ENCODE measurements at places on chromosomes 5 and 9.
A peak's percentile ranks its signal among the peaks of the same experiment; 100 is the strongest.

- peak; percentile 81 for DNase-seq
These were observed 405.4 kb upstream of the ACTBL2 start for GRCh38 chr5:57887851-57888621.

- DNase-seq, result peak; percentile 75
These were observed 28.3 kb upstream of the NIPAL4 start for GRCh38 chr5:157431544-157432200.

GRCh38 chr9:70566066-70566465 lies 151.6 kb upstream of the KLF9 start:
- no peak for DNase-seq

DNA sequence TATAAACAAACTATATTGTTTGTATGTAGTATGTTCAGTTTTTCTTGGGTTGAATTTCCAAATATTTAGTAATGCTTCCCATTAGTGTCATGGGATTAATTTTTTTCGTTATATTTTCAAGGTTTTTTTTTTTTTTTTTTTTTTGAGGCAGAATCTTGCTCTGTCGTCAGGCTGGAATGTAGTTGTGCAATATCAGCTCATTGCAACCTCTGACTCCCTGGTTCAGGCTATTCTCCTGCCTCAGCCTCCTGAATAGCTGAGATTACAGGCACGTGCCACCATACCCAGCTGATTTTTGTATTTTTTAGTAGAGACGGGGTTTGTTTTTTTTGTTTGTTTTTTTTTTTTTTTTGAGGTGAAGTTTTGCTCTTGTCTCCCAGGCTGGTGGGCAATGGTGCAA lies 10.6 kb downstream of the DDX46 start:
- peak; percentile 63 for DNase-seq

- no peak for DNase-seq
These were observed 279.7 kb downstream of the GADD45G start for GRCh38 chr9:89884356-89885083.

DNA sequence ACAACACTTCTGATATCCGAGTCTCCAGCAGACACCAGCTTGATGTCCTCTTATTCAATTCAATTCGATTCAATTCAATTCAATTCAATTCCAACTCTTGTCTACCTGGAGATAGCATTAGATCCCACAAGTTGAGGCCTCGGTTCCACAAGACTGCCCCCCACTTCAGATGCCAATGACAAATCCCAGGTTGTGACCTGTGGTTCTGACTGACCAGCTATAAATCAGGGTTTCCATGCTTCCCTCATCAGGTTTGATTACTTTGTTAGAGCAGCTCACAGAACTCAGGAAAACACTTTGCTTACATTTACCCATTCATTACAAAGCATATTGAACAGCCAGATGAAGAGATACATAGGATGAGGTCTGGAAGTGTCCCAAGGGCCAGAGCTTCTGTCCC lies 82.6 kb downstream of the ALDH7A1 start:
- no peak for DNase-seq

GRCh38 chr5:123358751-123359150 lies 64.5 kb downstream of the CEP120 start:
- no peak for DNase-seq

- no peak for DNase-seq
These were observed 71.0 kb upstream of the SLC1A3 start for GRCh38 chr5:36535378-36535777.

GRCh38 chr9:87840134-87840533 lies 42.5 kb upstream of the SPATA31E1 start:
- no peak for DNase-seq

- no peak for DNase-seq
These were observed 3.4 kb upstream of the GALNT12 start for GRCh38 chr9:98804083-98804482.

- no peak for DNase-seq
These were observed 578.4 kb downstream of the SLCO4C1 start for GRCh38 chr5:101717721-101718120.

- peak; percentile 69 for DNase-seq
These were observed 29.9 kb downstream of the DPYSL3 start for GRCh38 chr5:147479949-147480348.

GRCh38 chr9:109456811-109457210 lies 41.3 kb downstream of the PTPN3 start:
- no peak for DNase-seq

DNA sequence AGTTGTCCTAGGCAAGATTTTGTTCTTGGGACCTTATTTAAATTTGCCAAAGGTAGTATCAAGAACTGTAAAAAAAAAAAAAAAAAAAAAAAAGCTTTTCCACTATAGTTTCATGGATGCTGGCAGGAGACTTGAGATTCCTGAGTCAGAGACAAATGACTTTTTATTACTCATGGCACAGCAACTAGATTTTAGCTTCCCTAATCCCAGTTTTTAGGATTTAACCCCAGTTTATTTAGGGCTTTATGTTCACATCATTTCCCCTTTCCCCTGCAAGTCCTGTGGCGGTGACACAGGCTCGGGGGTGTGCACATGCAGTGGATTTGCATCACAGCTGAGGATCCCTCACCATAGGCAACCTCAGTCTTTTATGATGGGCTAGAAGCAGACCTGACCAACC lies 144.9 kb downstream of the GOLPH3 start:
- peak; percentile 65 for DNase-seq

DNA sequence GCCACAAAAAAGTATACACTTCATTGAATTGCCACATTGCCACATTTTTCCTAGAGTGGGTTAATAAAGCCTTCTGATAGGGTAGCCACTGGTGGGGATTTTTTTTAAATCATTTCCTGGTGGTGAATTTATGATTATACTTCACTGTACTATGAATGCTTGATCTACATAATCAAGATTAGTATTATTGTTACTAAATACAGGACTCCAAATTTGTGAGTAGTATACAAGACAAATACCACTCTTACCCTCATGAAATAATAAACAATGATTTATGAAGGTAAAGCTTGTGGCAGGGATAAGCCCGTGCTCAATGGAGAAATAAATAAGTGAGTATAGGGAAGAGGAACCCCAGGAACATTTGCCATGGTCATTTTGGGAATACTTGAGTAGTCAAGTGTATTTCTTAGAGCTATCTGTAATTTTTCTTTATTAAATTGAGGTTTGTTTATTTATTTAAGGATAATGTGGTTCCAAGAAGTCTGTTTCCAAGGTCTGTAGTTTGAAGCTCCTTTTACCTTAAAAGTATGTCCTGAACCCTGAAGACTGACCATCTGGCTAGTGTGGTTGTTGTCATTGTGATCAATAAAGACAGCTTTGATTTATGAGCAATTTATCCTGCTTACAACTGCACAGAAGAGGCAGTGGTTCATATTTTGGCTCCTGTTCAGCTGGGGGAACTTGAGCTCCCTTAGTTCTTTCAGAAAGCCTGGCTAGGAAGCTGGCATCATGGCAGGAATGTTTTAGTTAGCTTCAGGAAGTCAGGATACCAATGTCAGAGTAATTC lies 118.6 kb downstream of the ZSWIM6 start:
- peak; percentile 88 for DNase-seq

DNA sequence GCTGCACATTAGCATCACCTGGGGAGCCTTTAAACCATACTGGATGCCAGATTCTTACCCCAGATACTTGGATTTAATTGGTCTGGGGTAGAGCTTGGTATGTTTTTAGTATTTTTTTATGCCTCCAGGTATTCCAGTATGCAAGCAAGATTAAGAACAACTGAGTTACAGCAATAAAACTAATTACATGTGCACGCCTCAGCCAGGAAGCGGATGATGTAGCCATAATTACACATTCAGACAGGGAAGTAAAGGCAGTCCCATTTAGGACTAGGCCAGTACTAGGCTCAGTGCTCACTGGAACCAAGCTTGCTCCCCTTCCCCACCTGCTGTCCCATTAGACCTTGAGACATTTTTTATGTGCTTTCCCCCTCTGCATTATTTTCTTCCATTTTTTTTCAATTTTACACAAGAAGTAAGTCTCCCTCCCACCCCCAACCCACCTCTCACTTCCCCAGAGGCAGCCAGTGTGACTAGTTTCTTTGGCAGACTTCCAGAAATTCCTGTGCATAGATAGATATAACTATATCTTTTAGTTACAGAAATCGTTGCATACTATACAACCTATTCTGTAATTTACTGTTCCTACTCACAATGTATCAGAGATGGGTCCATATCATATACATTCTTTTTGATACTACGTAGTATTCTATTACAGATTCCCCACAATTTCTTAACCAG lies 7.1 kb upstream of the GNAQ start:
- no peak for DNase-seq

DNA sequence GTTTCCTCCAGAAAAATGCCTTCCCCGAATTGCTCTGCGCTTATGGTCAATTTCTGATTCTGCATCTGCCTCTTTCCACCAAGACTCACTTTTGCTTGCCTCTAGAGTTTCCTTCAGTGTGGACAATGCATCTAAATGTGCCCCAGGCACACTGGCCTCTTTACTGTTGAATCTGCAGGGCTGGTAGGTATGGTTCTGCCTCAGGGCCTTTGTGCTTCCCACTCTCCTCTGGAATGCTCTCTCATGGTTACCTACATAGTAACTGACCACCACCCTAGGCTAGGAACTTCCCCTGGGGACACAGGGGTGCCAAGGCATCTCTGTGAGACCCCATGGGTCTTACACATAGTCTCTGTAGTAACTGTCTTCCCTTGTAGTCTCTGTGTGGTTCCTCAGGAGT lies 1258.6 kb downstream of the CDH12 start:
- no peak for DNase-seq

- DNase-seq, result no peak
These were observed 306.3 kb upstream of the KCNN2 start for GRCh38 chr5:114055318-114056184.

DNA sequence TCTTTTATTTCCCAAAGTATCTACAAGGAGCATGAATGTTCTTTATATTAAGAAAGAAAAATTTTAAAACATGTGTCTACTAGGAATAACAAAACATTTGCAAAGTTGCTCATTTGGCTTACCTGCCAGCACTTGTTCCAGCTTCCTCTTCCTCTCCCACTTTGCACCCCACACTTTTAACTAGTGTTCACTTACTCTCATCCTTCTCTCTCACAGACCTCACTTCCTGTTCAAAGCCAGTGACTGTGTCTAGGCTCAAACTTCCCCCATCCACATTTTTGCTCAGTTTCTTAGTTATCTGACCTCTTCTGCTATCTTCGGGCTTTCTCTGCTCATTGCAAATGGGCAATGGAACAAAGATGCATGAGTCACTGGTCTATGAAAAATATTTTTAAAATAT lies 512.2 kb upstream of the ZNF462 start:
- no peak for DNase-seq

DNA sequence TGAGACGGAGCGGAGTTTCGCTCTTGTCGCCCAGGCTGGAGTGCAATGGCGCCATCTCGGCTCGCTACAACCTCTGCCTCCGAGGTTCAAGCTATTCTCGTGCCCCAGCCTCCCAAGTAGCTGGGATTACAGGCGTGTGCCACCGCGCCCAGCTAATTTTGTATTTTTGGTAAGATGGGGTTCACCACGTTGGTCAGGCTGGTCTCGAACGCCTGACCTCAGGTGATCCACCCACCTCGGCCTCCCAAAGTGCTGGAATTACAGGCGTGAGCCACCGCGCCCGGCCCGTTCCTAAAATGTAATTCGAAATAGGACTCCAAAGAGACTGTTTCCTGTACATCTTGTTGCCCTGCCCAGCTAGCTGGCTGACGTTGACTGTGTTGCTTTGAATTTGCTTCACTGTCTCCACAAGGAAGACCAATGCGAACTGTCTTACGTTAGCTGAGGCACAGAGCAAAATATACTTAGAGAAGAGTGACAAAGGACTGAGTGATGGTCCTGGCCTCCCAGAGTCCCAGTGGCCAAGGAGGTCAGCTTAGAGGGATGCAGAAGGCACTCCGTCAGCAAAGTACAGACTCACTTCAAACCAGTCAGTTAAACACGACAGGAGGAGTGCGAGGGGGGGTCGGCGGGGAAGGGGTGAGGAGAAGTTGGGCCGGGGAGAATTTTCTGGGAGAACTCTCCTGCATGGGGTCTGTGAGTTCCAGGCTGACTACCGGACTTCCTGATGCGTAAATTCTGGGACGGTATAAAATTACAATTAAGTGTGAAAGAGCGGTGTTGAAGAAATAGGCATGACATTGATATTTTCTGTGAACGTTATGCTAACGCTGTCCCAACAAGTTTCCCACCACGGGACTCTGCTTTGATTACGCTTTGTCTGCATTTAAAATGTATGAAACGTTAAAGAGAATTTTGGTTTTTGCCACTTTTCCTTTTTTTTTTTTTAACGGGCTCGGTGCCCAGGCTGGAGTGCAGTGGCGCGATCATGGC lies 6.8 kb upstream of the TRIM41 start:
- DNase-seq, result no peak

GRCh38 chr5:103744159-103744558 lies 181.6 kb upstream of the NUDT12 start:
- peak; percentile 76 for DNase-seq

GRCh38 chr5:26942481-26942880 lies 95.9 kb downstream of the CDH9 start:
- peak; percentile 0 for DNase-seq

GRCh38 chr5:56934325-56934724 lies 17.6 kb downstream of the MIER3 start:
- no peak for DNase-seq

DNA sequence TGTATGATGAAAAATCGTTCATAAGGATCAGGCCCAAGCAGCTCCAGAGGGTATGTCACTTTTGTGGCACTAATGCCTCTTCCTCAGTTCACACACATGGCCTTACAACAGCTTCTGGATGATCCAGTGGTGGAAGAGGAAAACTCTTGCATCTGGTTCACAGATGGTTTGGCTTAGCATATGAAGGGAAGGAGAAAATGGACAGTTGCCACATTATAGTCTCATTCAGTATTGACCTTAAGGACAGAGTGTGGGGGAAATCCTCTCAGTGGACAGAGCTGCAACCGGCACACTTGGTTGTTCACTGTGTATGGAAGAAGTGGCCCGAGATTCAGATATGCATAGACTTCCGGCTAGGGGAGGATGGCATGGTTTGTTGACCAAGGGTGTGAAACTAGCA lies 22.8 kb downstream of the C9orf57 start:
- no peak for DNase-seq

DNA sequence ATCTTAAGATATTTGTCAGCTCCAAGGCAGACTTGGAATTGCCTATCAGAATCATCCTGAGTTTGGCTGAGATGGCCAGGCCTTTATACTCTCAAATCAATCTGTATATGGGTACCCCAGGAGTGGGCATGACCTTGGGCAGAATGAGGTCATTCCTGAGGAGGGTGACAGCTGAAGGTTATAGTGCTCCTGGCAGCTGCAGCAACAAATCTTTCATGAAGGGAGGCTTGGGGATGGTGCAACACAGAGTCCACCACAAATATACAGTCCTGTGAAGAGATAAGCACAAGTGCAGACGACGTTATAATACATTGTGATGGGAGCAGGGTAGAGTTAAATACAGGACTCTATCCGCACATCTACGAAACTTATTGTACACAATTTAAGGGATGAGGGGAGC lies 21.1 kb upstream of the TRIO start:
- DNase-seq, result no peak

- no peak for DNase-seq
These were observed 66.9 kb downstream of the SPATA31C2 start for GRCh38 chr9:88071331-88071730.
